ENCODE measurements at places on chromosomes 4 and X.

- no peak for DNase-seq
These were observed 113.0 kb downstream of the IQCM start for GRCh38 chr4:149702414-149703293.

- no peak for DNase-seq
These were observed 6.7 kb downstream of the TNMD start for GRCh38 chrX:100591256-100592051.

DNA sequence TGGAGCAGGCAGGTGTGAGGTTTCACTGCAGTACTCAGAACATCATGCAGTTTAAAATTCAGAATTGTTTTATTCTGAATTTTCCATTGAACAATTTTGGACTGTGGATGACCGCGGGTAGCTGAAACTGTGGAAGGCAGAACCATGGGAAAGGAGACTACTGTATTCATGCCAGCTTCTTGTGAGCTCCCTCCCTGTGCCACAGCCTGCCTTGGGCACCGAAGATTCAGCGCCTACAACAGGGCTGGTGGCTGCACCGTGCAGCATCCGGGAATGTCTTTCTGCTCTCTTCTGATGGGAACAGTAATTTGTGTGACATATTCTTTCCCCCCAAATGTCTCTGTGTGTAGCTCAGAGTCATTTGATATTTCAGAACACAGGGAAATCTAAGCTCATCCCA is 118.5 kb upstream of the NKX1-1 start:
- DNase-seq, result no peak

DNA sequence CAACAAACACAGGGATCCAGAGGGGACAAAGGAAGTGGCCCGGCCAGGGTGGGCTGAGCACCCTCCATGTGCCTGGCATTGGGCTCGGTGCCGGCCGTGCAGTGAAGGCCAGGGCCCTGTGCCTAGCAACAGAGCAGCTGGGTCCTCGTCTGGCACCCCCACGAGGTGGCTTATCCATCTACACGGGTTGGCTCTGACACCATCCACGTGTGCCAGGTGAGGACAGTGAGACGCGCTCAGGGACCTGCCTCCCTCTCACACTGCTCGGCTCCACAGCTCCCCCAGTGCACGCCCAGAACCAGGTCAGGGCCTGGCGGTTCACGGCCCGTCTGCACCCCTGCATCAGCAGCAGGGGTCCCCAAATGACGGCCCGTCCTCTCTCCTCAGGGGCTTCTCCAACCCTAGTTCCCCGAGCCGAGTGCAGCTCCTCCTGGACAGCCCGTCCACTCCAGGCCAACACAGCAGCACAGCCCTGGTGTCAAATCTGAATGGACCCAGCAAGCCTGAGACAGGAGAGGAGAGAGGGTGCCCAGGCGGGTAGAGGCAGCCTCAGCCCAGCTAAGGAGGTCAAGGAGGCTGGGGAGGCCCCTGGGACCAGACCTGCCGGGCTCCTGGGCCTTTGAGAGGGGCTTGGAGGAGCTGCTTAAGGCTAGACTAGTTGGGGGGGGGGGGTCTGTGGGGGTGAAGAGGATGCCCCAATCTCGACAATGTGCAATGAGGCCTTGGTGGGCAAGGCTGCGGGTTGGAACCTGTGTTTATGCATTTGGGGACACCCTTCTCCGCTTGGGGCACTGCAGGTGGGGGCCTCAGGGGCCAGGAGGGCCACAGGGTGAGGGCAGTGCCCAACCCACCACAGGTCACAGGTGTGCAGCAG is 113.6 kb downstream of the FAM53A start:
- DNase-seq, result no peak

- no peak for DNase-seq
These were observed 1573.6 kb downstream of the TECRL start for GRCh38 chr4:62835631-62836030.

GRCh38 chr4:67684839-67685531 is 16.0 kb downstream of the UBA6 start:
- no peak for DNase-seq

DNA sequence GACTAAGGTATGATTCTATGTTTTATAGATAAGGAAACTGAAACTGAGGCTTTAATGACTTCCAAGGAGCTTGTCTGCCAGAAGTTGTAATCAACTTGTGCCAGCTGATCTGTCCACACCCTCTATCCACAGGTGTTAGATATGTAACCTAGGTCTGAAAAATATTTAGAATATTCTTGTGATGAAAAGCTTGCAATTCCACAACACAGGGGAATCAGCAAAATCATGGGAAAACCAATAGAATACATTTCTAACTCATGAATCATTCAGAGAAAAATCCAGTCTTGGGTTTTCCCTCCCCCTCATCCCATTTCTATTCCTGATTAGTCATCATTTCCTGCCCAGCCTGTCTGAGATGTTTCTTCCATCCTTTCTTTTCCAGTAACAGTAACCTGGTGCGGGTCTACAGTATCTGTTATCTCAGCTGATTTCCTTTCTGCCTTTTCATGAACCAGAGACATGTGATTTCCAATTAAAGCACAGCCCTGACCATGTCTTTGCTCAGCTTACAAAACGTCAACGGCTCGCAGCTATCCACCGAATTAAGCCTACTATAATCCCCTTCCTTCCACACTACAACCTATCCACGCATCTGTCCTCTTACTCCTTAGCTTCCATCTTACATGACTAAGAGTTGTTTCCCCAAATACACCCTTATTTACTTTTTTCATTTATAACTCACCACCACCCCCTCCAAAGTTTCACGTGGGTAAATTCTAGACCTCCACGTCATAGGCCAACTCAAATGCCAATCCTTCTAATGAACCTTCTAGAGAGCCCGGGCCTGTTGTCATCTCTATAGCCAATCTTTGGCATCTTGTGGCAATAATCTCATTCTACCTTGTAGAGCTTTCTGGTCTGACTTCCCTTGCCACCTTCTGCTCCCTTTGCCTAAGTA is 961 bp upstream of the NOCT start:
- no peak for DNase-seq

DNA sequence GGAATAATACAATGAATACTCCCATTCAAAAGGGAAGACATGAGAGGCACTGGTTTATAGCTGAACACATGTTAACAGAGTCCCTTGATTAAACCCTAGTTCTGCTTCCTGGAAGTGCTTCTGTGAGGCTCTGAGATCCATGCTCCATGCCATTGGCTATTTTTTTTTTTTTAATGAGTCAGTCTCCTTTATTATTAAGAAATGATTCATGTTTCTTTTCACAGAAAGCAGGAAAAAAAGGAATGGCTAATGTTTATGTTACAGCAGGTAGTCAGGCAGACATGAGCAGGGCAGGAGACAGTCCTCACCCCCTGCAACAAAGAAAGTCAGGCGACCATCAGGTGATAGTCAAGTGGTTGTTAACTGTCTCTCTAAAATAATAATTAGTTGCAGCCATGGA is 598.7 kb downstream of the EPHA5 start:
- no peak for DNase-seq

GRCh38 chr4:87657525-87657924 is 7.4 kb downstream of the DMP1 start:
- DNase-seq, result no peak

DNA sequence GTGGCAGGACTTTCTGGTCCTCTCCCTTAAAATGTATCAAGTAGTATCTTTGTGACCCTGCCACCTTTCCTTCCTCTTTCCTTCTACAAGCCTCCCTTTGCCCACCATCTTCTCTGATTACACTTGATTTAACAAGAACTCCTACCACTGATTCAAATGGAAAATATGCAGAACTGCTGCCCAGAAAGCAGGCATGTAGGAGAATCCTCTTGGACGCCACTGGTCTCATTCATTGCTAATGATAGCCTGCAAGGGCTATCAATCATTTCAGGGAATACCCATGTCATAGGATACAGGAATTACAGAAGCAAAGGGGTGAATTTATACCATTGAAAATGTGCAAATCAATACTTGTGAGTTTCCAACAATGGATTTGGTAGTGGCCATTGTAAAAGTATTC is 294.6 kb upstream of the NRK start:
- DNase-seq, result no peak

- no peak for DNase-seq
These were observed 36.5 kb upstream of the GUCY1B1 start for GRCh38 chr4:155722336-155722735.

GRCh38 chr4:107255596-107255995 is 219.5 kb upstream of the DKK2 start:
- no peak for DNase-seq

- no peak for DNase-seq
These were observed 30.9 kb downstream of the RBPJ start for GRCh38 chr4:26351685-26352084.

DNA sequence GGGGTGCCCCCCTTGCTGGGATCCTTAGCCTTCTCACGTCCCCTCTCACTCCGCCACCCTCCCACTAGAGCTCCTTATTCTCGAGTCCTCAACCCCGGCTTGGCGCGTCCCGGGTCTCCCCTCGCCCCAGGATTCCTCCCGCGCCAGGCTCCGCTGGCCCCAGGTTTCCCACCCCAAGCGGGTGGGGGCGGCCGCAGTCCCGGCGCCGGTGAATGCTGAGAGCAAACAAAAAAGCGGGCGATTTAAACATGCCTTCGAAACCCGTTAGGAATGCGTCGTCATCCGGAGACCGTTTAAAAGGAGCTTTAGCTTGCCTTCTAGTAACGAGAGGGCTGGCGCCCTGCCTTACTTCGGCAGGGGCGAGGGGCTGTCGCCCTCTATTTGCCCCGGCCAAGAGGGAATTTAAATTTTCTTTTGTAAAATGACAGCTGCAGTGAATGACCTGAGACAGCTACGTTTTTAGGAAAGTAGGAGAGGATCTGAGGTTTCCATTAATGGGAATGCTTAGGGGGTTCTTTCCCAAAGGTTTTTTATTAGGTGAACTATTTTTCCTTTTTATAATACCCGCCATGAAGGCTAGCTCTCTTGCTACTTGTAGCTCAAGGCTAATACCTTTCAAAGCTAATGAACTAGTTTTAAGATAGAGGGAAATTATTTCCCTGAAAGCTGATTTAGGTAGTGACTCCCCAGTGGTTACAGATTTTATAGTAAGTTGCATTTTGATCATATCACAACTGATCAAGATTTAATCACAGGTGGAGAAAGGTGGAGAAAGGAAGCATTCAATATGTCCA is 3.1 kb downstream of the JADE1 start:
- DNase-seq, result no peak

- DNase-seq, result no peak
These were observed 18.5 kb upstream of the DRD5 start for GRCh38 chr4:9762823-9763475.

DNA sequence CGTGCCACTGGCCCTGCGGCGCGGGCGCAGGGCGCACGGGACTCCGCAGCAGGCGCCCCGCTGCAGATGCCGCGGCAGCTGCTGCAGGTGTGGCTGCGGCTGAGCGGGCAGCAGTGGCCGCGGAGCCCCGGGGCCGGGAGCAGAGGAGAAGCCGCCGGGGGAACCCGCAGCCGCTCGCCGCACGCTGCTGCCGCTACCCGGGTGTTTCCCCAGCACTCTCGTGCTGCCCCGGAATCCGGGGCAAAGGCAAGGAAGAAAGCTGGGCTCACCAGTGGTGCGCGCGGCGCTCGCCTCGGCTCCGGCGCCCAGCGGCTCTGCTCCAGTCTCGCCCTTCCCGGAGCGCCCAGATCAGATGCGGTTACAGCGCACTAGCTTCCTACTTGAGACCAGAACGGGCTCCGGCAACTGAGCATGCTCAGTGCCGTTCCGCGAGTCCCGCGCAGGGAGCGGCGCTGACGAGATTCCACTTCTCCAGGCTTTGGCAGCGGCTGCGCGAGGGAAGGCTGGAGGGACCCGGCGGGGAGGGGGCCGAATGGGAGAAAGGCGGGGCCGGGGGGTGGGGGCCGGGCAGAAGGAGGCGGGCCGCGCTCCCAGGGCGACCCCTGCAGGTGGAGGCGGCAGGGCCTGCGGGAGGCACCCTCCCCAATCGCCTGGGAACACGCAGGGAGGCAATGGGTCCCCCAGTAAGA is at the start of gene APBB2:
TSS of gene APBB2 (minus strand) at position 407 of the 689 bp plus-strand sequence. CDS start 181,288 bp downstream, outside the sequence.
- no peak for DNase-seq

GRCh38 chr4:128364565-128364964 is 77.0 kb upstream of the PGRMC2 start:
- no peak for DNase-seq

Data from stimulated activated CD4-positive, alpha-beta T cell treated with anti-CD3 and anti-CD28 coated beads, Interleukin-1b, Interleukin-23, amount 100 ng/mL, for 1 hour (primary cell).